ENCODE measurements at places on chromosomes 3 and 15.

GRCh38 chr3:50530001-50530970 lies 26.9 kb upstream of the CACNA2D2 start:
- DNase-seq, result no peak

DNA sequence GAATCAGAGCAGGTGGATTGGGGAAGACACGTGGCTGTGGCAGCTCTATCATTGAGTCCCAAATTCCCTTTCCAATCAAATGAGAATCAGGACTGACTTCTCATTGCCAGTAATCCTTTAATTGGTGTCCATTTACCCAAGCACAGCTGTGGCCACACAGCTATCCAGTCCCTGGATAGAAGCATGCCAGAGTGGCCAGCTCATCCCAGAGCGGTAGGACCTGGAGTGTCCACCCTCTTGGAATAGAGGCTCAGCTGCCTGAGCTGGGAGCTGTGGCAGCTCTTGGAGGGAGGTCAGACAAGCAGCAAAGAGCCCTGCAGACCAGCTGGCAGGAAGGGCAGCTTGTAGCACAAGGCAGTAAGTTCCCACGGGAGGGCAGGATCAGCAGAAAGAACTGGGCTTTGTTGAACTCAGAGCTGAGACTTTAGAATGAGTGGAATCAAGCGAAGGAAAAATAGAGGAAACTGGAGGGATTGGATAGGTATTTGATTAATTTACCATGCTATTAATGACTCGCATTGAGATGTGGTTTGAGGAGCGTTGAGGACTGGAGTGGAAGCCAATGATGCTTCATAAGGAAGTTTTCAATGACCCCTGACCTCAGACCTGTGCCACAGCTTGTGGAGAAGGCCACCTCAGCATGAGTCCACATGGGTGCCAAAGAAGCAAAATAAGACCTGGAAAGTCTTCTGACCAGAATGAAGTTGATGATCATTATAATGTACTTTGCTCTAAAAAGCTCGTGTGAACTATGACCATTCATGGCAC lies 6.9 kb upstream of the ALPK3 start:
- DNase-seq, result peak; percentile 40

GRCh38 chr3:160398820-160399124 lies 253 bp downstream of the IFT80 start:
- DNase-seq, result no peak

- no peak for DNase-seq
Observed at GRCh38 chr3:157274644-157275137, 114.7 kb upstream of the CCNL1 start.

DNA sequence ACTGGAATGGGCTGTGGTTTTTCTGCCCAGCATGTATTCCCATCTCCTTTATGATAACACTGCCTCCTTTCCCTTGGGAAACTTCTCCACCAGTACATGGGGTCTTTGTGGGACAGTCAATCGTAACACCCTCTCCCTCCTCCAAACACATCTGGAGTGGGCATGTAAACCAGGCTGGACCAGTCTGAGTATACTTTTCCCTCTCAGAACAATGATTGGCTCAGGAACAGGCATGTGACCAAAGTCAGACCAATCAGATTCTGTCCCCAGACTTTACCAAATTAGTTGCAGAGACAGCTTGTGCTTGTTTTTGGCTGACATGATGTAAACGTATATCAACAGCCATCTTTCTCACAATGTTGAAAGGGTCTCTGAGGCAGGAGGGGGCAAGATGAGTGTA lies 97.1 kb upstream of the CRBN start:
- no peak for DNase-seq

- no peak for DNase-seq
Observed at GRCh38 chr3:154614601-154615000, 184.6 kb upstream of the GPR149 start.

DNA sequence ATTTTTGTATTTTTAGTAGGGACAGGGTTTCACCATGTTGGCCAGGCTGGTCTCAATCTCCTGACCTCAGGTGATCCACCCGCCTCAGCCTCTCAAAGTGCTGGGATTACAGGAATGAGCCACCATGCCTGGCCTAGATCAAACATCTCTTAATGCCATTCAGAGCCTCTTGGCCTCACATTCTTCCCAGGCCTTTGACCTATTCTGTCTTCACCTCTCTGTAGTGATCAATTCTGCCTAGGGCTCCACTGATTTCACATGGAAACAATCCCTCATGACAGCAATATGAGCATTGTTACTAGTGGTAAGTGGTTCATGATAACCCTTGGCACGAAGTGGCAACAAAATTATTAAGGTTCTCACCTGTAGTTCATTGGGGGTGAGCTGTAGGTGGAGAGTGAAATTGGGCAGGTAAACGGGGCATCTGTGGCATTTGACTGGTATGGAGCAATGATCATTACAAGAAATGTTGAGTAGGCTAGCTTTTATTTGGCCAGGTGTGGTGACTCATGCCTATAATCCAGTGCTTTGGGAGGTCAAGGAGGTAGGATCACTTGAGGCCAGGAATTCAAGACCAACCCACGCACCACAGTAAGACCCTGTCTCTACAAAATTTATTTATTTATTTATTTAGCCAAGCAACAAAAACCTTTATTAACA lies 4.8 kb upstream of the ARPIN start:
- peak; percentile 36 for DNase-seq

DNA sequence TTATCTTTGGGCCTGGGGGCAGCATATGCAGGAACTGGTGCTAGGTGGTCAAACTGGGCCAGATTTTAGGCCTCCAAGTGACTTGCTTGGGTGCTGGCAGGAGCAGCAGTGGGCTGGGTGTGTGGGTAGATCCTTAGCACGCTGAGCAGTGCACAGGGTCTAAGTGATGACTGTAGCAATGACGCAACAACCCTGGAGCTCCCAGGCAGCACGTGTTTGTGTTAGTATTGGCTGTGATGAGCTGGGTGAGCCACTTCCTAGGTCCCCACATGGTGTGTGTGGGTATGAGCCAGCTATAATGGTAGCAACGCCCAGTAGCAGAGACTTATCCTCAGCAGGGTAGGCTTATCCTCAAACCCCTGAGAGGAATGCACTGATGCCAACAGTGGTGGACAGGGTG lies 570.6 kb upstream of the ROBO1 start:
- DNase-seq, result no peak

- no peak for DNase-seq
Observed at GRCh38 chr15:37246856-37247255, 146.5 kb upstream of the MEIS2 start.

DNA sequence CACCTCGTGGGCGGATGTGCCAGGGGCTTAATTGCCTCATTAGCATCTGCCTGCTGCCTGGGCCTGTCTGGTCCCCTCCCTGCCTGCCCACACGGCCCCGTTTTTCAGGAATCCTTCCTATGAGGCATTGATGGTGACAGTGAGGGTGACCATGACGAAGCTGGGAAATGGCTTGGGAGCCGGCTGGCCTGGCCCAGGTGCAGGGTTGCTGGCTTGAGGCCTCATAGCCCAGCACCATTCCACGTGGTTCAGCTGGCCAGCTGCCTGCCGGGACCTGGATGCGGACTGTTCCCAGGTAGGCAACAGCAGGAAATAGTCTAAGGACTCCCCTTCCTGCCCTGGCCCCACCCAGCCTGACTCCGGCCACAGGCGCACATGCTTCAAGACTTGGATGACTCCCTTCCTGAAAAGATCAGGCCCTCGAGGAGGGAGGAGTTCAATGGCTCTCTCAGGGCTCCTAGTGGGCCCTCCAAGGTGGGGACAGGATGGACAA lies 8.9 kb upstream of the DUSP7 start:
- DNase-seq, result peak; percentile 88

DNA sequence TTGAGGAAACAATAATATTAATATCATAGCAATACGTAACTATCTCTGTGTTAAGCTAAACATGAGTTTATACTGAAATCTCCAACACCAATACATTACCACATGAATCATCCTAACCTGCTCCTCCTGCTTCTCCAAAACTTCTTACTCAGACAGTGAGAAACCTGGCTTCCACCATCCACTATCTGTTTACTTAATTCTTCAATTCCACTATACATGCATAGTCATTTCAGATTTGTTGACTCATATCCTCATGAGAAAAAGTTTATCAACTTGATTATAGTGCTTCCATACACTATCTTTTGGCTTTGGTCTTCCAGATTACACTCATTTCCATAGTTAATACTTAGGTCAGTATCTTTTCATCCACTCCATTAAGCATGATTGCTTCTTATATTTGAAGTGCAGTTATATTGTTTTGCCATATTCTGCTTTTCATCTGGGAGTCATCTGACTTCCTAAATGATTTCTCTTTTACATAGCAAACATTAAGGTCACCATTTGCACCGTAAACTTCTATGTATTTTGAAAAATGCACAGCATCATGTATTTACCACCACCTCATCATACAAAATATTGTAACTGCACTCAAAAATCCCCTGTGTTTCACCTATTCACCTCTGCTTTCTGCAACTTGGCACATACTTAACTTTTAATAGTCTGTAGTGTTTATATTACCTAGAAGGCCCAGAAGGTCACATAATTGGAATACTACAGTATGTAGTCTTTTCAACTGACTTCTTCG lies 970.6 kb downstream of the DIPK2A start:
- DNase-seq, result no peak

DNA sequence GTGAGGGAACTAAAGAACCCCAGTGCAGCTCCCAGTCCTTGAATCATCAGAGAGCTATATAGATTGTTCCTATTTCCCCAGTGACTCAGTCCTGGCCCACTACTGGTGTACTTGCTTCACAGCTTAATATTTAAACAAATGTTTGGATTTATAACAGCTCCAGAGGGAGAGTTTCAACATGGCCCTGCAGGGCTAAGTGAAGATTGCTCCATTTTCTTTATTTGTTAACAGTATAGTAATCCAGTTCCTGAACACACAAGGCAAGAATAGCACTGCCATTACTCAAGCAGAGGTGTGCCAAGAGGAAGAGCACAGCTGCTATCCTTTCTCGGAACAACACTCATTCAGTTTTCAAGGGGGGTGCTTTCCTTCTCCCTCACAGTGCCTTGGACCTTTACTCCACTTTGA lies 6.5 kb downstream of the SQOR start:
- no peak for DNase-seq

DNA sequence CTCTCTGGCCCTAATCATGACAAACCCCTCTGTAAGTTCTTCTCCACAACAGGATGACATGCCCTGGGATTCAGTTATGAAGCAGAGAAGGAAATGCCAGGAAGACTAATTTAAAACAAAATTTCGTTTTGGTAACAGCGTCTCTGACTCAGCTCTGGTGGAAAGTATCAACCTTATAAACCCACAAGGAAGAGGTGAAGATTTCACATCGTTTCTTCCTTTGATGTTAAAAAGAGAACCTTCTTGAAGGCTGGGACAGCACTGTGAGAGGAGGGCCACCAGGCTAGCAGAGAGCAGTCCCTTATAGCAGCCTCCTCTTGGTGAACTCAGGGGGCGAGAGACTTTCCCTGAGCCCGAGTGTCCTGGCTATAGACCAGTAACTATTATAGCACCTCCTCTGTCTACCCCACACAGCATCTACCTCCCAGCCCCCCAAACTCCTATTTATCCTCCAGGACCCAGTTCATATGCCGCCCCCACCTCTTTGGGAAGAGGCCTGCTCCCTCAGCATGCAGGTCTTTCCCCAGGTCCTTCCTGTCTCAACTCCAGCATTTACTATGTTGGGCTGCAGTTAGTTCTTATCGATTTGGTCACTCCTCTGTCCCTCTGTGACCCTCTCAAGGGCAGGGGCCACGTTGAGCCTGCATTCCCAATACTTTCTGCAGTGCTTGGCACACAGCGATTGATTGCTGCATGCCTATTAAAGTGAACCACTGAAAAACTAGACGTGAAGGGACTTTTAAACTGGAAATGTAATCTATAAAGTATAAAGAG lies 321.5 kb upstream of the ICE2 start:
- DNase-seq, result no peak

DNA sequence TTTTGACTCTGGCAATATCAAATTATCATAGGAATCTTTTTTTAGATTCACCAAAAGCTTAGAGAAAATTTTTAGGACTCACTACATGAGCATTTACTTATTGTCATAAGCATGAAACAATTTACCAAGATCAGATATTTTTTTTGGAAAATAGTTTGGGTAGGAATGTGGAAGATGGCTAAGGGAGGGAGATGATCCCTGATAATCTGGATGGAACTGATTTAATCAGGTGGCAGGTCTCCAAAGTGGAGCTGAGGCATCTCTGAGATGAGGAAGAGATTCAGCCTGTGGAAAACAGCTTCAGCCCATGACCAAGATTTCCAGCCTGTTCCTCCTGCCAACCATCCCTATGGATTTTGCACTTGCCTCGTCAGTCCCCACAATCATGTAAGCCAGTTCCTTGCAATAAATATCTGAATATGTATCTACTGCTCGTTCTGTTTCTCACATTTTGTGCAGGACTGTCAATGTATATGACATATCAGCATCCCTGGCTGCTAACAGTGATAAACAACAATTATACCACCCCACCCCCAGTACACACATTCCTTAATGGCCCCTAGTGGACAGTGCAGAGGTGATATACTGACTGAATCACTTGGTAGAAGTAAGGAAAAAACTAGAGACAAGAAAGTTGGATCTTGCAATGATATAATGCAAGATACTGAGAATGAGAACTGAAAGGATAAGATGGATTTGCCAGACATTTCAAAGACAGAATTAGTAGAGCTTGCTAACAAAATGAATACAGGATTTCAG lies 183.8 kb downstream of the NEK10 start:
- no peak for DNase-seq

DNA sequence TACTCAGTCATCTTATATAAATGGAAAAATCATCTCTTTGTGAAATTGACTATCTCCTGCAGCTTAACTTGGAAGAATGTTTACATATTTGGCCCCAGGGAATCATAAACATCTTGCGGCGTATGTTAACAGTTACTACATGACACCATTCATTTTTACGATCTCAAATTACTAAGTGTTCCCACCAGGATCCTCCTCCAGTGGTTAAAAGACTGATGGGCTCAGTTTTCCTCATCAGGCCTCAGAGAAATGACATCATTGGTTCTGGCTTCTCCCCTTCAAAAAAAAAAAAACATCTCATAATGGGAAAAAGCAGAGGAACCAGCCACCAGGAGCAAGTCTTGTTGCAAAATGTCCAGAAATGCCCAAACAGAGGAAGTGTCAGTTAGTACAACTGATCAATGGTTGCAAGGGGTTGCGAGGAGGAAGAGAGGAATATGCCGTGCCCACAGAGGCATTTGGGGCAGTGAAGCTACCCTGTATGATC lies 70.5 kb upstream of the LIPC start:
- DNase-seq, result no peak

GRCh38 chr3:13497386-13497785 lies 17.3 kb downstream of the HDAC11 start:
- no peak for DNase-seq

GRCh38 chr15:38714309-38715072 lies 149.9 kb upstream of the RASGRP1 start:
- no peak for DNase-seq

GRCh38 chr3:13866041-13866965 lies 13.6 kb downstream of the WNT7A start:
- DNase-seq, result no peak

- peak; percentile 32 for DNase-seq
Observed at GRCh38 chr3:196215493-196216020, 777 bp upstream of the SLC51A start.

DNA sequence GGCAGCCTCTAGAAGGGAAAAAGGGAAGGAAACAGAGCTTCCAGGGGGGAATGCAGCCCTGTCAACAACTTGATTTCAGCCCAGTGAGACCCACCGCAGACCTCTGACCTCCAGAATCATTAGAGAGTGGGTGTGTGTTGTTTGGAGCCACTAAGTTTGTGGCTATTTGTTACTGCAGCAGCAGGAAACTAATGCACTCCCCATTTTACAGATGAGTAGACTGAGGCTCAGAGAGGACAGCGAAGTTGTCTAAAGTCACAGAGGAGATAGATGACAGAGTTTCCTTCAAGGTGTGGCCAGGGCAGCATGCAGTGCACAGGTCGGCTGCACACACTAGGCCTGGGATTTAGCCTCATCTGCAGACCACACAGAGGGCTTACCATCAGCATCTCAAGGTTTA lies 81.8 kb upstream of the ALDH1L1 start:
- DNase-seq, result no peak

Data from upper lobe of right lung (tissue), 1 donor.